ENCODE measurements at places on chromosomes 2 and 18. TPM values are rescaled to one million over a fixed set of nuclear protein-coding genes. Genes with fewer than 3 reads are reported as not detected.

The KIF1A gene
- polyA plus RNA-seq = not detected

The PSTPIP2 gene
- 1.8 TPM for polyA plus RNA-seq

The TBR1 gene
- polyA plus RNA-seq = not detected

The CNDP1 gene
- polyA plus RNA-seq = not detected

The FBXO41 gene
- polyA plus RNA-seq = not detected

The SCTR gene
- not detected for polyA plus RNA-seq

The LYPD6B gene
- 6.7 TPM for polyA plus RNA-seq

The LMAN1 gene
- polyA plus RNA-seq = 25.2 TPM

The TUBB8B gene
- polyA plus RNA-seq = 0.23 TPM

The PSMA8 gene
- 2.9 TPM for polyA plus RNA-seq

Data from naive B cell (primary cell).